Peyer's patch (tissue), 4 donors: ENCODE measurements at places on chromosomes 16 and 17. TPM values are rescaled to one million over a fixed set of nuclear protein-coding genes. Genes with fewer than 3 reads are reported as not detected.

DNA sequence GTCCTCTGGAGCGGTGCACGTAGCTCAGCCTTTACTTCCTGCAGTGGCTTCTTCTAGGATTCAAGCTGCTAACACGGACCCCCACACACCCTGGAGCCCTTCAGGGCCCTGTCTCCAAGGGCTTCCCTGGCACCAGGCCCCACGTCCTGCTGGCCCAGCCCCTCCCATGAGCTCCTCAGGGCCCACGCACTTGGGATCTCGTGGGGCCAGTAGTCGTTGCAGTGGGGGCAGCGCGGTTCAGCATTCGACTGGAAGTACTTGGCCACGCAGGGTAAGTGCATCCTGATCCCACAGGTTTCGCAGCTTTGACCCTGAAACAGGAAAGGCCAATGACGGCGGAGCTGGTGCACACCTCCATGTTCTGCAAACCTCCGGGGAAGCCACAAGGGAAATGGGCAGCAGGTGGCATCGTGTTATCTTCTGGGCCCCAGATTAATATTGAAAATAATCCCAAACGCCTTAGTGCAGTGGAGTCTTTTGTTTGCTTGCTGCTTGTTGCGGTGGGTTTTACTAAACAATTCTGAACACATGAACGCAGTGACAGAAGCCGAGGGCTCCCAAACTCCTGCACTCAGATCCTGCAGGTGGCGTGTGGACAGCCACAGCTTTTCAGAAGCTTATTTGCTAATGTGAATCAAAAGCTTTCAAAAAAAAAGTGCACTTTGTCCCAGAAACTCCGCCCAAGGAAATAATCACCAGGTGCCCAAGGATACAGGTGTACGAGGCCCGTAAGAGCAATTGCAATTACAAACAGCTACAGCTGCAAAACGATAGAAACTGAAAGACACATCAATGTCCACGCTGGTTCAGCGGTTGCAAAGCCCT is 22.4 kb downstream of the KDM8 start:
- peak; percentile 66 for DNase-seq

DNA sequence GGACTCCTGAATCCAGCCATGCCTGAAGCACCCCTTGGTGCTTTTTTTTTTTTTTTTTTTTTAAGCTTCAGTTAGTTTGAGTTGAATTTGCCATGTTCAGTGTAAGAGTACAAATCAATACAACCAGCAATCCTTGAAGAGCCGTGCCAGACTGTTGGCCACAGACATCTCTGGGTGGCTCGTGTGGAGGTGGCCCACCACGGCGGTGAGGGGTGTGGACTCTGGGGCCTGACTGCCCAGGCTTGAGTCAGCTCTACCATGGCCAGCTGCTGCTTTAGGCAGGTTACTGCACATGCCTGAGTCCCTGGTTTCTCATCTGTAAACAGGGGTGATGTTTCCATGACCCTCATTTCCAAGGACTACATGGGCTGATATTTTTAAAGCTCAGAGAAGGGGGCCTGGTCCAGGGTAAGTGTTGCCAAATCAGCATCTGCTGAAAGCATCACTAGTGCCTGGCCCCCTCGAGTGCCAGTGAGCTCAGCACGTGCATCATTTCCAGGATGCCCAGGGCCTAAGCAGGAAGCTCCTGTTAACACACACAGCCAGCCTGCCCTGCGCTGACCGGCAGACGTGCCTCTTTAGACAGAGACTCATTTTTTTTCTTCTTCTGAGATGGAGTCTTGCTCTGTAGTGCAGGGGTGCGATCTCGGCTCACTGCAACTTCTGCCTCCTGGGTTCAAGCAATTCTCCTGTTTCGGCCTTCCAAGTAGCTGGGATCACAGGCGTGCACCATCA is 90.1 kb downstream of the DNAH17 start:
- no peak for DNase-seq

Gene TUBG2
- 79.2 TPM for total RNA-seq

DNA sequence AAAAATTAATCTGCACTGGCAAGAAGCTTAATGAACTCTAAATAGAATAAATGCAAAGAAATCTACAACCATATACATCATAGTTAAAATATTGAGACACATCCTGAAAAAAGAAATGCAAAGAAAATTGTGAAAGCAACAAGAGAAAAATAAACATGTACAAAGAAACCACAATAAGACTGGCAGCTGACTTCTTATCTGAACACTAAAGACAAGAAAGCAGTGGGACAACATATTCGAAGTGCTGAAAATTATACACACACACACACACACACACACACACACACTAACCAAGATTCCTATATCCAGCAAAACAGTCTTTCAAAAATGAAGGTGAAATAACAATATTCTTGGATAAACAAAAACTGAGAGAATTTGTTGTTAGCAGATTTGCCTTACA is 366.5 kb upstream of the C16orf82 start:
- DNase-seq = no peak

Gene LGALS9B
- 6.6 TPM for total RNA-seq

Gene ZNF688
- 38.6 TPM for total RNA-seq
